ENCODE measurements at places on chromosomes 1 and 21.

DNA sequence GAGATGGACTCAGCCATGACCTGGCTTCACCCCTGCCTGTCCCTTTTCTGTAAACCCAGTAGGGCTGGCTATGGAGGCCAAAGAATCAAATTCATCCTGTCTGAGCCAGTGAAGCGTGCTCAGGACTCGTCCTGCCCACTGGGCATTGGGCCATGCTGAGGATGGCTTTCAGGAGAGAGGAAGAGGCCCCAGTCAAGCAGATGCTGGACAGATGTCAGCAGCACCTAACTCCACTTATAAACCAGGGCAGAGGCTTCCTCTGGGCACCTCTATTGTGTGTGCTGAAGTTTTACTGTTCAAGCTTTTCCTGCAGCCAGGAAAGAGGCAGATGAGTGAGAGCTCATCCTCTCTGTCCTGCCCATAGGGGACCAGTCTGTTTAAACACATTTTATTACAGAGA, 97.4 kb upstream of the GCLM start:
- no peak for DNase-seq

DNA sequence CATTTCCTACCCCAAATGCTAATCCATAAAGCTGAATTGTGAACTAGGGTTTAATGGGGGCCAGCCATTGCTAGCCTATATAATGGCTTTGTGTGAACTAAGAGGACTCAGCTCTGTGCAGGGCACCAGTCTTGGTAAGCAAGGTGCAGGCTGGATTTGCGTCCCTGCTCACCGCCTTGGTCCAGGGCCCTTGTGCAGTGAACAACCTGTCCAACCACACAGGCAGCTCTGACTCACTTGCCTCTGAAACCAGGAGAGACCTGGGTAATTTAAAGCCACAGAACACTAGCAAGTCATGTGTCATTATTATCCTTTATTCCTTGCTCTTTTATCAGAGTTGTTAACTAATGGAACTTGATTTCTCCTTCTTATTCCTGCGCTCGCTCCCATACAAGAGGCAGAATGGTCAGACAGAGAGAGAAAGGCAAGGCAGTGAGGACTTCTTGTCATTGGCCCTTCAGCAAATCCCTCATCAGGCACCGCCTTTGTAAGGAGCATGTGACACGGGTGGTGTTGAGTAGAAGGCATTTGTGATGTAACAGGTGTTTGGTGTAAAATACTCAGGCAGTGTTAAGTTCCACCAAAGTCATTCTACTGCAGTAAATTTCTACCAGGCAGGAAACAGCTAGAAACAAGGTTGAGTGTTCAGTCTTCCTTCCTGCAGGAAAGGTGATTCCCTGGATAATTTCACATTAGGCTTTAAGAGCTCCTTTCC, 67.3 kb upstream of the OLIG2 start:
- peak; percentile 10 for DNase-seq

- DNase-seq: peak; percentile 56
Measured at GRCh38 chr1:36306210-36306901, at the start of gene SH3D21. SH3D21 (plus strand) TSS chr1:36306368; CDS start chr1:36306421, 53 bp downstream.

DNA sequence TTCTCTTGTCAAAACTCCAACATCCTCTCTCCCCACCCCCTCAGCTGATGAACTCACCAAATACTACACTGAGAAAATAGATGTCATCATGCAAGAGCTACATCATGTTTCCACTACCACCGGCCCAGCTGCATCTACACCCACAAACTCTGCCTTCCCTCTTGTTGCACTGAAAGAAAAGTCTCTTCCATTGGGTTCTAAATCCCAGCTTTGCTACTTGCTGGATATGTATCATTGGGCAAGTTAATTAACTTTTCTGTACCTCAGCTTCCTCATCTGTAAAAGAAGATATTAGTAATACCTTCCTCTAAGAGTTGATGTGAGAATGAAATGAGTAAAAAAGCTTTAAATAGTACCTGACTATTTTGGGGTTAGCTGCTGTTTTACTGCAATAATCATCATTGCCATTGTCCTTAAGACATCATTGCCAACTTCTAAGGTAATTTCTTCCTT, 108.6 kb downstream of the OLFML2B start:
- DNase-seq: no peak

GRCh38 chr1:147266381-147266780, 23.9 kb downstream of the CHD1L start:
- no peak for DNase-seq

GRCh38 chr1:48776393-48777218, at the start of gene BEND5:
BEND5 (minus strand) TSS chr1:48776891; CDS start chr1:48776831, 60 bp downstream.
- DNase-seq: peak; percentile 61

- DNase-seq: no peak
Measured at GRCh38 chr21:38202811-38203210, 54.0 kb upstream of the KCNJ15 start.

DNA sequence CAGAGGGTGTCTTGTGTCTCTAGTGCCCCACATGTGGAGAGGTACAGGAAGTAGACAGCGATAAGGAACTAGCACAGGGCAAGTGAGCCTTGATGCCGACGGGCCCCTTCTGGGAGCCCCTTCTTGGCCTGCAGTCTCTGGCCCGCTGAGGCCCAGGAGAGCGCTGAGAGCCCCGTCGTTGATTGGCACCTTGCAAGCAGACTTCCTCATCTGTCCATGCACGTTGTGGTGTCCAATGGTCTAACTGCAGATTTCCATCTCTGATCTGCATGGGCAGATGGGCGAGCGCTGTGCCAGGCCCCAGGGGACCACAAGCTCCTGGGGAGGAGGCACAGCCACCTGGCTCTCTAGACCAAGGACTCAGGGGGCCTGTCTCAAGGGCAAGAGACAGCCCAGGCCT, 32.4 kb downstream of the PLEKHA6 start:
- no peak for DNase-seq

DNA sequence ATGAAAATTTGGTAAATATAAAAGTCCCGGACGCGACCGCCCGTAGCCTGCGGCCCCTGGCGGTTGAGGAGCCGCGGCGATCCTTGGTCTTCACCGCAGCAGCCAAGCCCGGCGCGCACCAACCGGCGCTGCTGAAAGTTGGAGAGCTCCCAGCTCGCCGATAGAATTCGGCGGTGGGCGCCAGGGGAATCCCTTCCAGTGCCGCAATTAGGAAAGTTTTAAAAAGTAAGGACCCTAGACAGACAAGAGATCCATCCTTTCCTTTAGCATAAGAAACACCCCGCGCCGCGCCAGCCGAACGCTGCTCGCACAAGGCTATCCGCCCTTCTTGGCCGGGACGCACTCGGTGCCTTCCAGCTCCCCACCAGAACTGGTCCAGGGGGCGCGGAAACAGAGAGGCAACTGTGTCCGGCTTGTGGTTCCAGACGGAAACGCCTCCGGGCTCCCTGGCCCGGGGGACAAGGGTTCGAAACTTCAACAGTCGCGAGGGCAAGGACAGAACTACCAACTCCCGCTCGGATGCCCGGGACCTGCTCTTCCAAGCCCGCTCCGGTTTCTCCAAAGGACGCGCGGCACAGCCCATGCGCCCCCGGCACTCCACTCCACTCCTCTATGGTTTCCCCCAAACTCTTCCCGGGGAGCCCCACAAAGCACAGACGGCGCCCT, 1.7 kb downstream of the FAM78B start:
- peak; percentile 80 for DNase-seq

- no peak for DNase-seq
Measured at GRCh38 chr1:231070758-231071444, 30.8 kb upstream of the FAM89A start.

All from endothelial cell (in vitro differentiated cells).